Stimulated activated CD8-positive, alpha-beta memory T cell treated with anti-CD3 and anti-CD28 coated beads, Interleukin-2, amount 100 ng/mL, for 48 hours (primary cell): ENCODE measurements at places on chromosomes 3 and 15.

- no peak for DNase-seq
Observed at GRCh38 chr3:42670051-42670576, 15.2 kb upstream of the KLHL40 start.

GRCh38 chr15:51243774-51244173 lies 94.6 kb downstream of the CYP19A1 start:
- no peak for DNase-seq

- no peak for DNase-seq
Observed at GRCh38 chr3:41370307-41370706, 171.0 kb downstream of the CTNNB1 start.

- DNase-seq = no peak
Observed at GRCh38 chr3:110859993-110860392, 211.6 kb upstream of the NECTIN3 start.

- no peak for DNase-seq
Observed at GRCh38 chr3:171566803-171567422, 106.7 kb upstream of the TNIK start.

- no peak for DNase-seq
Observed at GRCh38 chr3:177733233-177733632, 536.0 kb upstream of the TBL1XR1 start.
